ENCODE measurements at places on chromosomes 1 and 21. TPM values are rescaled to one million over a fixed set of nuclear protein-coding genes. Genes with fewer than 3 reads are reported as not detected.

GRCh38 chr1:85707267-85707989 lies 805 bp downstream of the ZNHIT6 start:
- H3K36me3 ChIP-seq, result no peaks in the 10 kb centered on the region
- H3K27ac ChIP-seq, result peak overlapping the region; percentile 94
- no peaks in the 10 kb centered on the region for H3K27me3 ChIP-seq
- no peak for DNase-seq
- no peaks in the 10 kb centered on the region for H3K4me1 ChIP-seq

GRCh38 chr21:39251326-39251725 lies 62.1 kb downstream of the BRWD1 start:
- no peaks in the 10 kb centered on the region for H3K27me3 ChIP-seq
- no peak for DNase-seq
- H3K4me1 ChIP-seq, result no peaks in the 10 kb centered on the region

GRCh38 chr1:215104283-215104682 lies 21.7 kb downstream of the KCNK2 start:
- H3K27me3 ChIP-seq, result no peaks in the 10 kb centered on the region
- no peak overlapping the region for H3K27ac ChIP-seq
- no peaks in the 10 kb centered on the region for H3K4me1 ChIP-seq
- no peaks in the 10 kb centered on the region for H3K36me3 ChIP-seq
- H3K4me3 ChIP-seq, result no peak overlapping the region

- DNase-seq, result no peak
- H3K4me1 ChIP-seq, result peaks cover 3% of the 10 kb centered on the region
- H3K36me3 ChIP-seq, result no peaks in the 10 kb centered on the region
- H3K27me3 ChIP-seq, result no peaks in the 10 kb centered on the region
These were observed 1.9 kb upstream of the GPR88 start for GRCh38 chr1:100536031-100536430.

GRCh38 chr1:63274371-63274770 lies 48.0 kb upstream of the FOXD3 start:
- H3K27me3 ChIP-seq, result no peaks in the 10 kb centered on the region
- no peaks in the 10 kb centered on the region for H3K4me1 ChIP-seq
- H3K36me3 ChIP-seq, result peaks cover 2% of the 10 kb centered on the region
- DNase-seq, result no peak
- no peak overlapping the region for H3K27ac ChIP-seq
- no peak overlapping the region for H3K4me3 ChIP-seq

DNA sequence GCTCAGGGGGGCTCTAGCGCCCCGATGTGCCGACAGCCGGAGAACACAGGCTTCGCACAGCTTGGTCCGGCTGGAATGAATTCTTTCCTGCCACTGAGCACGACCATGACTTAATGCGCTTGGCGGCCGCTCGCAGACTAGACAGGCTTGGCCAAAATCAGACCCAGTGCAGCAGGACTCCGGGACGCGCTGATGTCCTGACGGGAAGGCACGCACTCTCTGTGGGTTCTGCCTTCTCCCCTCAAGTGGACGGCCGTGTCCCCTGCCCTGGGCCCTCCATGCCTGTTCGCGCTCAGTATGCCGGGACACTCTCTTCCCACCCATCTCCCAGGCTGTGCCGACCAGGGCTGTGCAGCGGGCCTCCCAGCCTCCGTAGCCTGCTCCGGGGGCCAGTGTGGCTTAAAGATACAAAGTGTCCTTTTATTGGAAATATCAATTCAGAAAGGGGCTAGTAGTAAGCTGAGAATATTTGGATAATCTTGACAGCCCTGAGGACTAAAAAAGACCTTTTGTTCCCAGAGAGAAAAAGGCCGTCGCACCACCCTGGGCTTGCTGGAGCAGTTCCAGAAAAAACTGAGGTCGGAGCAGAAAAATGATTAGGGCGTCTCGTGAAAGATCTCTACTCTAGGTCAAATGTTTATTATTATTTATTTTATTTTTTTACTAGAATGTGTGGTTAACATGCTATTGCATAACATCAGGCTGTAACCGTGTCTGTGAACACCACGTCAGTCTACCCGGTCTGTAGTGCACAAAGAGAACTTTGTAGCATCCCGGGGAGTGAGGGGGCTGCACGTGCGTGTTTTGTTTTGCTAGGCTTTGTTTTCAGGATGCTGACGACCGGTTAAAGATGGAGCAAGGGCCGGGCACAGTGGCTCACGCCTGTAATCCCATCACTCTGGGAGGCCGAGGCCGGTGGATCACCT lies 88.1 kb upstream of the ARHGEF16 start:
- no peaks in the 10 kb centered on the region for H3K4me1 ChIP-seq
- H3K27ac ChIP-seq, result no peak overlapping the region
- no peaks in the 10 kb centered on the region for H3K27me3 ChIP-seq
- H3K4me3 ChIP-seq, result no peak overlapping the region

- H3K36me3 ChIP-seq, result no peaks in the 10 kb centered on the region
- no peak for DNase-seq
- H3K27ac ChIP-seq, result peak overlapping the region; percentile 97
- H3K27me3 ChIP-seq, result no peaks in the 10 kb centered on the region
These were observed 602 bp upstream of the UFC1 start for GRCh38 chr1:161153176-161153575.

DNA sequence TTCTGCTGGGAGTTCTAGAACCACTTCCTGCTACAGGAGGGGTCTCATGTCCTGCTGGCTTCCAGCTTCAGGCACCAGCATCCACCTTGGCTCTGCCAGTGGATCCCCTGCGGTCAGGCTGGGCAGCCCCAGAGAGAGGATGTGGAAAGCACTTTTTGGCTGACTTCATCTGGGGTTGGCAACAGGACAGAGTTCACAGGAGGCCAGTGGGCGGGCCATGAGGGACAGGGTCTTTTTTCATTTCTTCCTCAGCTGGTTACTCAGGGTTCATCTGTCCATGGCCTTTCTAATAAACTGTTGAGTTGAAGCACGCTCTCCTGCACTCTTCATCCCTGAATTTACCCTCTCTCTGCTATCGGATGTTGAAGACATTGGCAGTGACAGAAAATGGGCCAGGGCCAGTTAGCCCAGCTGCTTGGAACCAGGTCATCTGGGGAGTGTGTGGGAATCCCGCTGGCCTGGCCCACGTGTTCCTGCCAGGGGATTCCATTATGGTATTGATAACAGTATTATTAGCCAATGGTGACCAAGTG lies 45.2 kb downstream of the RPS6KA1 start:
- peak; percentile 1 for DNase-seq
- H3K4me3 ChIP-seq, result no peak overlapping the region
- H3K4me1 ChIP-seq, result no peaks in the 10 kb centered on the region
- no peaks in the 10 kb centered on the region for H3K27me3 ChIP-seq
- H3K36me3 ChIP-seq, result no peaks in the 10 kb centered on the region

- H3K4me1 ChIP-seq, result no peaks in the 10 kb centered on the region
- H3K4me3 ChIP-seq, result no peak overlapping the region
- no peak overlapping the region for H3K27ac ChIP-seq
- no peaks in the 10 kb centered on the region for H3K36me3 ChIP-seq
- DNase-seq, result no peak
These were observed 337.6 kb downstream of the AGBL4 start for GRCh38 chr1:49686107-49686506.

DNA sequence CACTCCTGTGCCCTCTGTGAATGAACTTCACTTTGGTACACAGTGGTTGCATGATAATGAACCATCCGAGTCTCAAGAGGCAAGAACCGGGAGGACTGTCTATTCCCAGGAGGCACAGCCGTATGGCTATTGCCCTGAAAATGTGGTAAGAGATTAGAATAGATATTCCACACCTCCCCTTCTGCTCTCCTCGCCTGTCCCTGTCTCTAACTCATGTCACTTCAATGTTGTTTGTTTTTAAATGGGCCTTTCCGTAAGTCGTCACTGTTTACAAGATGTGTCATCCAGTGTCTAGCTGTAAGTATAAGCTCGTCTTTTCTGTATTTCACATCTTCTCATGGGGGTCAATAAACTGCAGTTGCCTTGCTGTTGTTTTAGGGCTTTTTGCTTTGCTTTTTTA lies 122.2 kb downstream of the PATJ start:
- DNase-seq, result no peak
- no peak overlapping the region for H3K4me3 ChIP-seq
- H3K36me3 ChIP-seq, result no peaks in the 10 kb centered on the region
- no peak overlapping the region for H3K27ac ChIP-seq
- no peaks in the 10 kb centered on the region for H3K27me3 ChIP-seq

DNA sequence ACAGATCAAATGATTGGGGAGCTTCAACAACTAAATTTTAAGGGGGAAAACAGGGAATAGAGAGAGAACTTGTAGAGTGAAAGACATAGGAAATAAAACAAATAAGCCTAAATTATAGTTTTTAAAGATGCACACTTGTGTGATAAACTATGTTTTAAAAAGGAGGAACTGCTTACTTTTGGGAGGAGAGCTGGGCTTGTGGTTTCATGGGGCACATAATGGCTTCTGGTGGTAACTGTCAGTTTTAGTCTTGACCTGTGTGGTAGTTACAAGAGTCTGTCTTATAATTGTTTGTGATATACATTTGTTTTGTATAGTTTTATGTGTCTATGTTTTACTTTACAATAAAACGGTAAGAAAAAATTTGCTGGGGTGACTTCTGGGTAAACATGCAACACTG lies 165.3 kb downstream of the COL24A1 start:
- H3K36me3 ChIP-seq, result no peaks in the 10 kb centered on the region
- no peak overlapping the region for H3K4me3 ChIP-seq
- DNase-seq, result no peak

DNA sequence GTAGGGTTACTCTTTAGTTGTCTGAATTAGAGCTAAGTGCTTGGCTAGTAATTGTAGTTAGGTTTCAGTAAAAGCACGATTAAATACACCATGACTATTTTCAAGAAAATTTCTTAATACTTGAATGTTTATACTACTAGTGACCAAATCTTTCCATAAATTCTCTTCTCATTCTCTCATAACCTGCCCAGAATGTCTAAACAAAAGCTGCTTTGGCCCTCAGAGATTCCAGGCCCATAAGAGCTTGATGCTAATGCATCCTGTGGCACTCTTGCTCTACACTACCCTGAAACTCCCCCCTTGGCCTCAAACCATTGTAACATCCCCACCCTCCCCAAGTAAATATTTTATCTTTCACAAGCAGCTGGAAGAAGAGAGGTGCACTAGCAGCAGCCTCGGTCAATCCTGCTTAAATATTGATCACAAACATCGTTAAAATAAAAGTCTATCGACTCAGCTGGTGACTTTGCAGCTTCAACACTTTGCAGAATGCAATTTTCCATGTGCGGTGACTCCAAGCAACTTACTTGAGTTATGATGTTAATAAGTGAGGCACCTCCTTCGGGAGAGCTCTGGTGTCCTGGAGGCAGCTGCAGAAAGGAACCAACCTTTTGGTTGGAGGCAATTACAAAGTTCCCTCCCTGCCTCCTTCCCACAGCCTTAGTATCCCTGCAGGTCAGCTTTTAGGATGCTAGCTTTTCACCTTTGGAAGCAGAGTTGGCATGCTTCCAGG lies 315.6 kb upstream of the PLXNA2 start:
- H3K27ac ChIP-seq, result no peak overlapping the region
- H3K4me3 ChIP-seq, result no peak overlapping the region
- DNase-seq, result no peak
- H3K27me3 ChIP-seq, result no peaks in the 10 kb centered on the region
- H3K4me1 ChIP-seq, result no peaks in the 10 kb centered on the region

DNA sequence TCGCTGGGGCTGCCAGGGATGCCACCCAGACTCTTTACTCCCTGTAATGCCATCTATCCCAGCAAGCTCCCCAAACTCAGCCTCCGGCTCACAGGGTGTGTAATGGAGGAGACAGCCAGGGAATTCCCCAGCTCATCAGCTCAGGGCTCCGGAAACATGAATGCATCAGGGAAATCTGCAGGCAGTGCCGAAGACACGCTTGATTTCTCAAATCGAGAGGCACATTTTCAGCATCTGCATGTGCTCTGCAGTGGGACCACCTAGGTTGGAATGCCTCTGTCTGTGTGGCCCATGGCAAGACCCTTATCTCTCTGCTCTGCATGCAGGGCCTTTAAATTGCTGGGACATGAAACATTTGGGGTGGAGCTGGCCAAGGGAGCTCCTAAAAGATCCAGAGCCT lies 170.1 kb downstream of the TRABD2B start:
- no peaks in the 10 kb centered on the region for H3K36me3 ChIP-seq
- H3K4me3 ChIP-seq, result no peak overlapping the region
- H3K4me1 ChIP-seq, result no peaks in the 10 kb centered on the region

GRCh38 chr1:57350610-57351009 lies 73.2 kb downstream of the DAB1 start:
- H3K4me3 ChIP-seq, result no peak overlapping the region
- DNase-seq, result no peak
- H3K27ac ChIP-seq, result no peak overlapping the region
- no peaks in the 10 kb centered on the region for H3K36me3 ChIP-seq

Gene PTPN14
- total RNA-seq, result 49.5 TPM

Gene UTS2
- total RNA-seq, result not detected

Gene CCDC185
- not detected for total RNA-seq

Gene PPIAL4G
- total RNA-seq, result under 0.01 TPM

Measured in breast epithelium (tissue), 4 donors.